Stimulated activated CD8-positive, alpha-beta memory T cell treated with anti-CD3 and anti-CD28 coated beads, Interleukin-4, amount 100 ng/mL, for 1 hour (primary cell): ENCODE measurements at places on chromosomes 7 and 10.
A peak's percentile ranks its signal among the peaks of the same experiment; 100 is the strongest.

DNA sequence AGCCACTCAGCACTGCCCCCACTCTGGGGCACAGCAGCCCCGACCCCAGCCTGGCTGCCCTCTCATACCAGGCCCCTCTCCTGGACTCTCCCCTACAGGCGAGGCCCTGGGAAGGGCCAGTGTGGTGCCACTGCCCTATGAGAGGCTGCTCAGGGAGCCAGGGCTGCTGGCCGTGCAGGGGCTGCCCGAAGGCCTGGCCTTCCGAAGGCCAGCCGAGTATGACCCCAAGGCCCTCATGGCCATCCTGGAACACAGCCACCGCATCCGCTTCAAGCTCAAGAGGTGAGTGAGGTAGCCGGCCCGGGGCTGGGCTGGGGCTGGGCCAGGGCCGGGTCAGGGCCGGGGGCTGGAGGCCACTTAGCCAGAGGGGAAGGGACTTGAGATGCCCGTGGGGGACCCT is 64.3 kb downstream of the GTF2IRD1 start:
- no peak for DNase-seq

DNA sequence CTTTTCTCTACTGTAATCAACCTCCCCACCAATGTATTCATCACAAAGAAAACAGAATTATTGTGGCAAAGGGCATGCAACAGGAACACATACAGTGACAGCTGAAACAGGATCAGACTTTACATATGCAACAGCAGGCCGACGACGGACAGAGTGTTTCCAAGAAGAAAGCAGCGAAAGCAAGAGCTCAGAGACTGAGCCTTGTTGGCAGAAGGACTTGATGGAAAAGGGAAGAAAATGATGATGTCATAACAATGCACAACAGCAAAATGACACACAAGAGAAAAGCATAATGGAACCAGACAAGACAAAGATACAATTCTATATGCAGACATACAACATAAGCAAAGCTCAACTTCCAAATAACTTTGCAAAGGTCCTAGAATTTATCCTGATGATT is 106.5 kb downstream of the ARHGAP12 start:
- DNase-seq: no peak

DNA sequence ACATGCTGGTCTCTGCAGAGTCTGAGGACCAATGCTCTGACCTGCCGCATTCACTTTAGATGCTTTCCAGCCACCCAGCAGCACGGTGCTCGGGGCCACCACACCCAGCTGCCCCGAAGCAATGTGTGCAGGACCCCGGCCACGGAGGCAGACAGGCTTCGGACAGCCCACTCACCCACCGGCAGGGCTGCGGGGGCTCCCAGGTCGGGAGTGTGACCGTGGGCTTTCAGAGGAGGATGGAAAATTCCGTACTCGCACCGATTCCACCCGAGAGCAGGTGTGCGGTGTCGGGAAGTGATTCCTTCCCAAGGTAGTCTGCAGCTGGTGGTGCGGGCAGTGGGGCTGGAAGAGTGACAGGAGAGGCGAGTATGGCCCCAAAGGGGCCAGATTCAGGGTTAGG is 190.9 kb downstream of the DNAJB6 start:
- no peak for DNase-seq

- DNase-seq: no peak
Measured at GRCh38 chr10:122997864-122998263, 10.7 kb downstream of the IKZF5 start.

- no peak for DNase-seq
Measured at GRCh38 chr7:78279457-78279856, 480.9 kb downstream of the PHTF2 start.

- no peak for DNase-seq
Measured at GRCh38 chr10:78642269-78642816, 426.4 kb upstream of the ZMIZ1 start.

DNA sequence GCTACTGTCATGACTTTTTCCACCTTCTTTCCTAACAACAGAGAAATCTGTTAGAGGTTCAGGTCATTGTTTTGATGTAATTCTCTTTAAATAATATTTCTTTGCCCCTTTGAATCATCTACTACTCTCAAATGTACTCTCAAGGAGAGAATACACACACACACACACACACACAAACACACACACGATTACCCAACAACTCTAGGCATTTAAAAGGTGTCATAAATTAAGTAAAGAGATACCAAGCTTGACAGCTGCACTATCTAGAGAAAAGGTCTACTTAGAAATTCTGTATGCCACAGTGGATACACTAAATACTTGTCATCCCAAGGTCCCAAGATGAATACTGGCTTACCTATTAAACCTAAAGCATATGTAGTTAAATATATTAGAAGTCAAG is 4.8 kb downstream of the PANK1 start:
- no peak for DNase-seq

- DNase-seq: no peak
Measured at GRCh38 chr7:101140339-101140699, 13.4 kb downstream of the SERPINE1 start.

GRCh38 chr7:85021101-85021704 is 165.7 kb downstream of the SEMA3D start:
- no peak for DNase-seq

DNA sequence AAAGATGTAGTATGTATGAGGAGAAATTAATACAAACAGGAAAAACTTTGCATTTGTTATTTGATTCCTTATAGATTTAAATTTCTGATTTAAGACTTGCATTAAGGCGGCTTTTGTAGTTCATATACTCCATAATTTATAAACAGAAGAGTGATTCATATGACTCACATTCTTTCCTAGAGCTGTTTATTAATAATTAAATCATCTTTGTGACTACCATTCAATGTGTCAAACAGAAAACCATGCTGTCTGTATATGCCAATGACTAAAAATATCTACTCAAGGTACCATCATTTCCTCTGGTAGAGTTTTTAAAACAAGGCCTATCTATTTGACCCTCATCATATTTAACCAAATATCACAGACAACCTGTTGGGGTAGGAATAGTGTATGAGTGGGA is 501.7 kb downstream of the PARD3 start:
- no peak for DNase-seq

DNA sequence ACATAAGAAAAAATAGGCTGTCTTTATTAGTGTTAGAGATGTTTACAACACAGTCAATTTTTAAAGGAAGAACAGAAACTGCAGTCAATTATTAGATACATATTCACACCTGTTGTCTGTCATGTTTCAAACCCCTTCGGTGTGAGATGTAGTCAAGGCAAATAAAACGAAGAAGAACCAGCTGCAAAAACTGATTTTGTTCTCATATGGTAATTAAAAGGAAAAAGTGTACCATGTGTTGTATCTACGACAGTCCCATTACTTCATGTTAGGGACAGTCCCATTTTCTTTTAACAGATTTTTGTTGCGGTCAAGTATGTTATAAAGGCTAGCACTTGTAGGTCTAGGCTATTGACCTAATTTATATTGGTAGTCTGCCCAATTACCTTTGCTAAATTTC is 149.4 kb downstream of the LRRN3 start:
- no peak for DNase-seq

GRCh38 chr7:133051066-133051465 is 30.8 kb downstream of the CHCHD3 start:
- no peak for DNase-seq

DNA sequence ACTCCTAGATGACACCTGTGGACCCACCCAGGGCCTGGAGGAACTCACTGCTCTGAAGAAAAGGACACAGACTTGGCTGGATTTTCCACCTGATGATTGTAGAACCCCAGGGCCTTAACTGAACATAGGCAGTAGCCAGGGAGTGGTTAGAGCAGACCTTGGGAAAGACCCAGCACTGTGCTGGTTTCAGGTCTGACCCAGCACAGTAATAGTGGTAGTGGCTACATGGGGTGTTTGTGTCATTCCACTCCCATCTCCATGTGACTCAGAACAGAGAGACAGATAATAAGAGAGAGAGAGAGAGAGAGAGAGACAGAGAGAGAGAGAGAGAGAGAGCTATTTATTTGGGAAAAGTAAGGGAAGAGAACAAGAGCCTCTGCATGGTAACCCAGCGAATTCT is 239.1 kb upstream of the MEOX2 start:
- no peak for DNase-seq

DNA sequence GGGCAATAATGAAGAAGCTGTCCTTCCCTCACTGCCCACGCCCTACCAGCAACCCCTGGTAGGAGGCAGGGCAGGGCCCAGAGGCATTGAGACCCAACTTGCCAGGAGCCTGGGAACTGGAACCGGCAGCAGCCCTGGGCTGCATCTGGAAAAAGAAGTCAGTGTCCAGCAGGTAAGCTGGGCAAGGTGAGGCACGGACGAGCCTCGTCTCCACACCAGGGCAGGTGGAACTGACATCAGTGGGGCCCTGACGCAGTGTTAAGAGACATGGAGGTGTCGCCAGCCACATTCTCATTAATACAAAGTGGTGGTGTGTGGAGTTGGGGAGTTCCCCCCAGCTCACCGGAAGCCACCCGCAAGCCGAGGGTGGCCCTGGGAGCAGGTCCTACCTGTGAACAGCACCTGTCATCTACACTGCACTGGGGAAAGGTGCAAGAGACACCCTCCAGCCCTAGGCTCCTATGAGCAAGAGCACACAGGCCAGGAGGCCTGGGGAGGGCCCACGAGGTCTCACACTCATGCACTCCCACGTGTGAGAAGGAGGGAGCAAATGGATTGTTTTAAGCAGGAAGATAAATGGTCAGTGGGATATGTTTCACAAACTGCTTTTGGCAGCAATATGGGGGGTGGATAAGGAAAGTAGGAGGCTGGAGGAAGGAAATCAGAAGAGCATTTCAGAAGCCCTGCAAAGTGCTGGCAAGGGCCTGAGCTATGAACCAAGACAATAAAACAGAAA is 53.6 kb downstream of the COBL start:
- no peak for DNase-seq

DNA sequence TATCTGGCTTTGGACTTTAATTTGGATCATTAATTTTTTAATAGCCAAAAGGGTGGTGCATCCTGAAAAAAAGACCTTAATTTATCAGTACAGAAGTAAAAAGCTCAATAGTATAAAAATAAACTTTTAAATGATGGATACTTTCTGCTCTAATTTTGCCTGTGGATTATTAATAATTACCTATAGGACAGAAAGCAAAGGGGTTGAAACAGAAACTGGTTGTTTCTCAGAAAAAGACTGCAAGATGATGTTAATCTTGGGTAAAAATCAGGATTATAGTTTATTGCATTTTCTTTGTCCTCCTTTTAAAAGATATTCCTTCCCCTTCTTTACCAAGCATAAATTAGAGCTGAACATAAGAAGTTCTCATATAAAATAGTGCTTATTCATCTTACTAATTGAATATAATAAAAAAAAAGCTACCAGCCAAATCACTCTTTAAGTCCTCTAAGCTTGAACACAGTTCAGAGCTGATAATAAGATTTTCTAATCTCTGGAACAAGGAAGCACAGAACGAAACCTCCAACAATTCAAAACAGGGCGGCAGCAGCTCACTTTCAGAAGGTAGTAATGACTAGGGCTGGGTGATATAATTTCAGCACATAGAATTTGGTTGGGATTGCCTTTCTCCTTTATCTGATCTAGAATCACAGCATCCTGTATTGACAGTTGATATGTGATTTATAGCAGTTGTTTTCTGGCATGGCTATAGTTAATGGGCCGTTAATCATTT is 8.1 kb upstream of the GPR85 start:
- DNase-seq: no peak

- DNase-seq: no peak
Measured at GRCh38 chr7:159060440-159060839, 84.2 kb downstream of the VIPR2 start.

DNA sequence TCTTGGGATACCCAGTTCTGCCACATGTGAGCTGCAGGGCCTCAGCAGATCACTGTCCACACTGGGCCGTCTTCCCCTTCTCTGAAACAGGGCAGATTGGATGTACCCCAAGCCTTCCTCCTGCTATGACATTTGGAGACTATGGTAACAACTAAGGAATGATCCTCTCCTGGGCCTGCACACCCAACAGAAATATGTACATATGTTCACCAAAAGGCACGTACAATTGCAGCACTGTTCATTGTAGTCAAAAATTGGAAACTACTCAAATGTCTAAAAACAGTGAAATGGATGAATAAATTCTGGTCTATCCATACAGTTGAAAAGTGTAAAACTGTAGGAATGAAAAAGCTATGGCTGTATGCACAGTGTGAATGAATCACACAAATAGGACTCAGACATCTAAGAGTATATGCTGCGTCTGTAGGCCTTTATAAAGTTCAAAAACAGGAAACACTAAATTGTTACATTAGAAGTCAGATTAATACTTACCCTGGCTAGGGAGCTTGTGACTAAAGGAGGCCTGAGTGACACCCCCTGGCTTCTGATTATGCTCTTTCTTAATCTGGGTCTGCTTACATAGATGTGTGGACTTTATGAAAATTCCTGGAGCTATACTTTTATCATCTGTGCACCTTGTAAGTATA is 16.1 kb upstream of the XPNPEP1 start:
- no peak for DNase-seq

DNA sequence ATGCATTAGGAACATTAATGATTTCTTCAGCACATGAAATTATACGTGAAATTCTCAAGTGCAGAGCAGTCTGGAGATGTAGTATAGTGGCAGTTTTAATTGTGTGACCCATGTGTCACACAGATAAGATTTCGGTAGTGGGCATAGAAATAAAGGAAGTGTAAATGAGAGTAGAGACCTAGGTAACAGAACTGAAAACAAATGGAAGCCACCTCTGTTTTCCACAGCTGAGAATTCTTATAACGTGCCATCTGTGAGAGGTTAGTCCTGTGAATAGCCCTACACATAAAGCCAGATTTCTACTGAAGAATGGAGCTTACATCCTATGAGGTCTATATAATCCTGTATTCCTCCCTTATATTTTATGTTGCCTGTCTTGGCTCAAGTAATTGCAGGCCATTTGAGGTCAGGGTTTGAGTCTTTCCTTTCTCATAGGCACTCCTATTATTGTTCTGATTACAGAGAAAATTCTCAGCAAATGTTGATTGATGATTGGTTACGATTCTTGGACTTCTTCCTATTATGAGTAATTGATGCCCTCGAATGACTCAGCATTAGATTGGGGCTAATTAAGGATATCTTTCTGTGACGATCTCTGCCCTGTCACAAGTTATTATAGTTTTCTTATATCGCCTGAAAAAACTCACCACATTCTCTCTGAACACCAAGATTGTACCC is 258.2 kb downstream of the KIF20B start:
- no peak for DNase-seq

DNA sequence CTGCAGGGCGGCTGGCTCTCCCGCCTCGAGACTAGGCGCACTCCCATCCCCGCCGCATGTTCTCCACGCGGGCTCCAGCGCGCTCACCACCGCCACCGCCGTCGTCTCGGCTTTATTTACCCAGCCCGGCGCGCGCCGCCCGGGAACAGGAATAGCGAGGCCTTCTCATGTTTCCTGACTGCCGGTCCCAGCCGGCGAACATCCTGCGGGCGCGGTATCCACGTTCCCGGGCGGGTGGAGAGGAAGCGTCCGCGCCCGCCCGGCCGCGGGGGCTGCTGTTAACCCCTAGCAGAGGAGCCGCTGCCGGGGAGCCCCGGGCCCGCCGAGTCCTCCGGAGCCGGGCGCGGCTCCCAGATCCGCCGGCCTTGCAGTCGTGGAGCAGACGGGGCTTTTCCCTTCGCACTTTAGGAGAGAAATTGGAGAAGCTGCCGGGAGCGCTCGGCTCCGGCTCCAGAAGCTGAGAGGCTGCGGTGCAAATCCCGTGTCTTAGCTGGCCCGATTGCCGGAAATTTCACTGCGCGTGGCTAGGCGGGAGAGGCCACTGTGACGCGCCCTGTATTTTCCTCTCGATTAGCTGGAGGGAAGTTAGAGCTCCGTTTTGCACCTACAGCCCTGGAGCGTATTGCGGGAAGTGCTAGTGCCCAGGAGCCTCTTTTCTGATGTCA is at the start of gene MKX:
Gene MKX (minus strand): TSS at position 88 of the 665 bp plus-strand sequence. CDS start 2,404 bp downstream, outside the sequence.
- DNase-seq: no peak

GRCh38 chr7:131688738-131689661 is 132.6 kb upstream of the PODXL start:
- DNase-seq: peak; percentile 28

- DNase-seq: no peak
Measured at GRCh38 chr10:67297637-67298181, 371.9 kb downstream of the LRRTM3 start.
